ENCODE measurements at places on chromosomes 3 and 15.

DNA sequence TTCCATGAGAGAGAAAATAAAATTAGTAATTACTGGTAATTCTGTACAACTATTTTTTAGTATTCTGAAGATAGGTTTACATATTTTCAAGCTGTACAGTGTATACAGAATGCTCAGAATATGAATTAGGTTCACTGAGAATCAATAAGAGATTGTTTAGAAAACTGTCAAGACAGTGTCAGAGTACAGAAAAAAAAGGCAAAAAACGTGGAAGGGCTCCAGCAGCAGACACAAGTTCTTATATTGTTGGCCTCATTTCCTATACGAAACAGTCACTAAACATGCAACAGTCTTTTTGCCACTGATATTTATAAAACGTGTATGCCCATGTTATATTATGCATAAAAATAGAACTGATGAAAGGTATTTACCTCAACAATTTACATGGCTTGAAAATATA, 103.9 kb downstream of the ISL2 start:
- no peak for DNase-seq

GRCh38 chr3:175397372-175397771, 538.2 kb downstream of the NAALADL2 start:
- no peak for DNase-seq

- no peak for DNase-seq
These were observed 2.6 kb upstream of the MAP6D1 start for GRCh38 chr3:183827809-183828537.

- no peak for DNase-seq
These were observed 47.5 kb downstream of the NMD3 start for GRCh38 chr3:161268601-161269000.

- no peak for DNase-seq
These were observed 39.5 kb downstream of the TIGIT start for GRCh38 chr3:114333180-114333922.

GRCh38 chr3:179921500-179921899, 115.2 kb downstream of the PEX5L start:
- no peak for DNase-seq

DNA sequence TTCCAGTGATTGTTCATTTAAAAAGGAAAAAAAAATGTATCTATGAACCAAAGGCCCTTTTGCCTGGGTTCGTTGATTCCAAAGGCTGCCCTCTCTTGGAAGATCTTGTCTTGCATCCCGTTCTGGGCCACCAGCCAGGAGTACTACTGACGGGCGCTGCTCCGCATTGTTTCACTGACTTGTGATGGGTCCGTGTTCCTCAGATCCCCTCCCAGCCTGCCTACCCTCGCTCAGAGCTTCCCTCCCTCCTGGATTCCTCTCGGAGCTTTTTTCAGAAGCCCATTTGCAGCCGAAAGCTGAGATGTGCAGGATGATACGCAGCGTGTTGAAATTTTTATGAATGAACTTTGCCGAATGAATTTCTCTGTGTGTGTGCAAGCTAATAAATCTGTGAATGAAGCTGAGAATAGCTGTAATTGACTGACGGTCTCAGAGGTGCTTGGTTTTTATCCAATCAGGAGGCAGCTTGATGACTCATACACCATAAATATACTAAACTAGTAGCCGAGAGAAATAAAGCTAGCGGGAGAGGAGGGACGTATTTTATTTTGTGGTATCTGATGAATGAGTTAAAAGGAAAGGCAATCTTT, at the start of gene SHC4:
Gene SHC4 (minus strand): TSS at position 396 of the 590 bp plus-strand sequence. CDS start 904 bp downstream, outside the sequence.
- peak; percentile 17 for DNase-seq

DNA sequence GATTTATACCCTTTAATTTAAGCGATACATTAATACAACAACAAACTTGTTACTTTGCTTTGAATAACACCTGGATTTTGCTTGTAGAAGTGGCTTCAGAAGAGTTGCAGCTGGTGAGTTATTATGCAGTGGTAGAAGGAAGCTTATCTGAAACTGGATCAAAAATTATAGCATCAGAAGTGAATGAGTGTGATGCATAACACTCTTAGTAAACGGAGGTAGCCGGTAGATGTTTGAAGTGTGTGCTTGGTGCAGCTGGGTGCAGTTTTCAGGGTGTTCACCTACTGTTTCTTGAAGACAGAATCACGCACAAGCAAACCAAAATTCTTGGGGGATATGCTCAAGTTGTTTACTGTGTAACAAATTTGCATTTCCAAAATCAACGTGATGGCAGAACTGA, 103.1 kb downstream of the MITF start:
- no peak for DNase-seq

DNA sequence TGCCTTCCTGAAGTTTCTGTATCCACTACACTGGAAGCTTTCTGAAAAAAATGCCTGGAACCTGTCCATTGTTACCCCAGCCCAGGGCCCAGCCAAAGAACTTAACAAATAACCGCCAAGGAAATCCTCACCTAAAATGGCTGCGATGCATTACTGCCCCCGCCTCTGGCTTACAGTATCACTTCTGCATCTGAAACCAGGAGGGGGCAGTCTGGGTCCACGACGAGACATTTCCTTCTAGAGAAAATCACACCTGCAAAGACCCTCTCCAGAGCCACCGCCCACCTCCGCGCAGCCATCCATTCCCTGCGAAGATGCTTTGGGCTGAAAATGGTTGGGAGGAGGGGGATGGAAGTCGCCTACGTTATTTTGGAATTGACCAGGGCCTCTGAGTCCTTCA, 22.4 kb upstream of the CELF6 start:
- peak; percentile 35 for DNase-seq

DNA sequence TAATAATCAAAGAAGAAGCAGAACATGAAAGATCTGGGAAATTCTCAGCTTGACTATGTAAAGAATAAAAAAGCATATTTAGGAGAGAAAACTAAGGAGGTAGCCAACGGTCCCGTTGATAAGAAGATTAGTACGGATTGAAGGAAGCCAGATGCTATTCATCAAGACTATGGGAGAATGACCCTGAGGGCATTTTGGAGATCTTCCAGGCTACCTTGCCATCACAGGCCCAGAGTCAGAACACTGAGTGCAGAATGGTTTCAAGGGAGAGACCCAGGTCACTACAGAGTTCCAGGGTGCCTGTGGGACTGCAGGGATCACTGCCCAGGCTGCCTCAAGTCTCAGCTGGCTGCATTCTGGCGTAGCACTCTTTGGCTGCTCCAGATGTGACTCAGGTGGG, 752.9 kb upstream of the ARPP21 start:
- DNase-seq: no peak

DNA sequence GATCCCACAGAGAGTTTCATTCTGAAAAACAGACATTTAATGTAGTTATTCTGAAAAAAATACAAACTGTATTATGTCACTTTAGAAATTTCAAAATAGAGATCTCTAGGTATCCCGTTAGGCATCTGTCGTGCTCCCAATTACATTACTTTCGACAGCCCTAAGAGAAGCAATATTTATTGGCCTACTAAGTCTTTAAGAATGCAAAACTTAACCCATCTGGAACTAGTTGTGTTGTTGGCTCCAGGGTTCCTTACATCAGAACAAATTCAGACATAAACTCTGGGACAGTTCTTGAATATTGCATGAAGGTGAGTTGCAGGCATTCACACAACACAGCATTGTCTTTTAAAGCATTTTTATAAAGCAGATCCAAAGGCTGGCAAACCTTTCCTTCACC, 498.4 kb downstream of the FHIT start:
- no peak for DNase-seq

DNA sequence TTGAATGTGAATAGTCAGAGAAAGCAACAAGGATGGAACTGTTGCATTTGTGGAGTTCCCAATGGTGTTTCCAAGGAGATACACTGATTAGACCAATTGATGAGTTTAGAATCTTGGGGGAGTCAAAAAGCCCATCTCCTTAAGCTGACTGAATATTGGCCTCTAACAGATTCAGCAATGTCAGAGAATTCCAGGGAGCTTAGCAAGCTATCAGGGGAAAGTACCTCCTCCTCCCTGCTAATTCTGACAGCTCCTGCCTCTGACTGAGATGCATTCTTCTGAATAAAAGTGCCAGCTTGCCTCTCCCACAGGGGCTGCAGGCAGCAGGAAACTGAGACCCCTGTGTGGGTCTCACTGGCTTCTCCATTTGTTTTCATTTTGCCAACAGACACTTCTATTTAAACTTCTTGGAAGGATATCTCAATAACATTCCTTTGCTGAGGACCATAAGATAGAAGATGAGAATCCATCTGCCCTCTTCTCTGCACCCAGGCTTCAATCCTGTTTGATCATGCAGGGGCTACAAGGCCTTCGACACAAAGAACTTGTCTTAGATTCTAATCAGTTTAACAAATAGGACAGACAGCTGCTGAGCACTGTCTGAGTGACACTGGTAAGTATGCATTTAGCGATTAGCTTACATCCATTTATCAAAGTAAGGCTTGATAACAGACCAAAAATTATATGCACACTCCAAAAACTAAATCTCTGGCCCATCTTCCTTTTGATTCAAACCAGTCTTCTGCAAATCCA, 1080.8 kb downstream of the TUSC7 start:
- no peak for DNase-seq

DNA sequence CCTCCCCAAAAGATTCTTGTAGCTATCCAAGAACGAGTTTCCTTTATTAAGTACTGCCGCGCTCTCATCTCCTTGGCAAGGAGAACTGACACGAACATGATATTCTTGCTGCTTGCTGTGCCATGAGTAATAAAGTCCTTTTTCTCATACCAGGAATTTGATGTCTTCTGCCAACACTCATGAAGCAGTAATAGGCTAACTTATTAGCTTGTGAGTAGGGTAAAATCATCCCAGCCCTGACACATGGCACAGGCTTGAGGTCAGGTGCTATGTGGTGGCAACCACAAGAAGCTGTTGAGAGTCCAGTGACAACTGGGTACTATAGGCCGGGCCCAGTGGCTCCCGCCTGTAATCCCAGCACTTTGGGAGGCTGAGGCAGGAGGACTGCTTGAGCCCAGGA, 22.7 kb upstream of the UBXN7 start:
- no peak for DNase-seq

DNA sequence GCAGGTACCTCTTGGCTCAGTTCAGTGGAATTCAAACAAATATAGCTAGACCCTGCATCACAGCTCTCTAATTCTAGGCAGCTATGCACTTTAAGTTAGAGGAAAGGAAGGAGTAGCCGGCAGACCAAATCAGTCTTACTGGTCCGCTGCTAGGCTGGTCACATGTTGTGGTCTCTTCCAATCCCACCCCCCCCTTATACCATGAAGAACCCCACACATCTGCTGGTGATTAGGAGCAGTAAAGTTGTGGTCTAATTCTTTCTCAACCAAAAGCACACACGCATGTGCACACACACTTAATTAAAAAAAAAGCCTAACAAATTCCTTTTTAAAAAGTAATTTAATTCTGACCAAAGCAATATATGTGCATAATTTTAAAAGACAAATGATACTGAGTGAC, 16.7 kb upstream of the SH3GL3 start:
- no peak for DNase-seq

DNA sequence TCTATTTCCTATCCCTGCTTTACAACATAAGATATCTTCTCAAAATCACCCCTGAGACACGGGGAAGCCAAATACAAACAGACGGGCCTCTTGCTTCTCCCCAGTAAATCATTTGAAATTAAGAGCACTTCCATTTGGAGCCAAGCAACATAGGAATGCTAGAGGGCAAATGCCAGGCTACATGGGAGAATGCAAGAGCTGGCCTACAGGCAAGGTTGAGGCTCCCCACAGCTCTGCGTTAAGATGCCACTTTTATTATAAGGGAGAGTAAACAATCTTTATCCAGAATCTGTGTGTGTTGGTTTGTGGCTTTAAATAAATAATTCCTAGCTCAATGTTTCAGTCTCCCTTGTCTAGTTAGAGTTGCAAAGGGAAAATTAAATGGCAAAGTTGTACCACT, 305.1 kb upstream of the KCNH8 start:
- DNase-seq: no peak

- DNase-seq: no peak
These were observed 12.4 kb upstream of the USP13 start for GRCh38 chr3:179640469-179640868.

DNA sequence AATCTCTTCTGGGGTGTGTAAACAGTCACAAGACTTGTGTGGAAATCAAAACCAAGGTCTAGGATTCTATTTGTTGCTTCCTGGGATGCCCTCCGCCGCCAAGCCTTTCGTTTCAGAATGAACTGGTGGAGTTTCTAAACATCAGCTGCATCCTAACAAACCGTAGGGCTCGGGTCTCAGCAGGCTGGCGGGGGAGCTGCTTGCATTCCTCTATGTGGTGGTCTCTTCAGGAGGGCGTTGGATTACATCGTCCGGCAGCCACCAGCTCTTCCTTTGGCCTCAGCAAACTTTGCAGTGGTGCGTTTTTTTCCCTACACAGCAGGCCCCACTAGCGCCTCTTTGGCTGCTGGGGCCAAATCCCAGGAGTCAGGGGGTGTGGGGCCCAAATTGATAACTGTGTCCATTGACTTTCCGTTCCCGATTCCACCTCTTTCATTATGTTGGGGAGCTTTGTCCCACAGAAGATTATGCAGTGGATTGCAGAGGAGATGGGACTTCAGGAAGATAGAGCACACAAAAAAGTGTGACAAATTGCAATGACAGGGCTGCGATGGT, 390.0 kb upstream of the NR2F2 start:
- DNase-seq: no peak

DNA sequence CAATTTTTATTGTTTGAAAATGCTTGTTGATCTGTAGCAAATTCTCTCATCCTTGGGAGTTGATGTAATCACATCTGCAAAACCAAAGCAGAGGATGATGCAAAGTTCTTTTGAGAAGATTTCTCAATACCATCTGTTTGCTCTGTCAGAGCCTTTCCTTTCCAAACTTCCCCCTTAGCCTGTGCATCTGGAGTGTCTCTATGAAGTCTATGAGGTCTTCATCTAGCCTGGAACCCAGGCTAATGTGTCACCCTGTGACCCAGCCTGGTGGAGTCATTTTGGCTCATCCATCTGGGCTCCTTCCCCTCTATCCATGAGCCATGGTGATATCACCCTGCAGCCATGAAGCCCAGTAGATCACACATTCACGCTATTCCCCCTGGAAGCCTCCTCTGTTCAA, 123.2 kb upstream of the SLC7A14 start:
- DNase-seq: no peak

DNA sequence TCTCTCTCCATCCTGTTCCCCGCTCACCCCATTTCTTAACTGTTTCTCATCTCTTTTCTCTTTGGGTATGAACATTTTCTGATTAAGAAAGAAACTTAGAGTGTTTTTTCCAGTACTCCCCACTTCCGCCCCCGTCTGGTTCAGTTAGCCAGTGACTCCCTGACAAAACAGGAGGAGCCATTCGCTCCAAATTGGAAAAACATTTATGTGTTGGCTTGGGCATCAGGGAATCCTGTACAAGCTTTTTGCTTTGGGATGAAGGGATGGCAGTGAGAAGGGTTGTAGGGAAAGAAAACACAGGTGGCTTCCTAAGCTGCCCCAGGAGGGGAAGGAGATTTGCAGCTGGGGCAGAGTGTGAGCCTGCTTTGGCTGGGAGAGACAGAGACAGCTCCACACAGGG, 47.0 kb downstream of the BOC start:
- no peak for DNase-seq

GRCh38 chr3:10928407-10928960, 64.1 kb upstream of the SLC6A1 start:
- DNase-seq: no peak

Measured in stimulated activated CD4-positive, alpha-beta T cell treated with anti-CD3 and anti-CD28 coated beads, Interleukin-4, amount 100 ng/mL, for 24 hours (primary cell).